ENCODE measurements at places on chromosomes 7 and 10.

DNA sequence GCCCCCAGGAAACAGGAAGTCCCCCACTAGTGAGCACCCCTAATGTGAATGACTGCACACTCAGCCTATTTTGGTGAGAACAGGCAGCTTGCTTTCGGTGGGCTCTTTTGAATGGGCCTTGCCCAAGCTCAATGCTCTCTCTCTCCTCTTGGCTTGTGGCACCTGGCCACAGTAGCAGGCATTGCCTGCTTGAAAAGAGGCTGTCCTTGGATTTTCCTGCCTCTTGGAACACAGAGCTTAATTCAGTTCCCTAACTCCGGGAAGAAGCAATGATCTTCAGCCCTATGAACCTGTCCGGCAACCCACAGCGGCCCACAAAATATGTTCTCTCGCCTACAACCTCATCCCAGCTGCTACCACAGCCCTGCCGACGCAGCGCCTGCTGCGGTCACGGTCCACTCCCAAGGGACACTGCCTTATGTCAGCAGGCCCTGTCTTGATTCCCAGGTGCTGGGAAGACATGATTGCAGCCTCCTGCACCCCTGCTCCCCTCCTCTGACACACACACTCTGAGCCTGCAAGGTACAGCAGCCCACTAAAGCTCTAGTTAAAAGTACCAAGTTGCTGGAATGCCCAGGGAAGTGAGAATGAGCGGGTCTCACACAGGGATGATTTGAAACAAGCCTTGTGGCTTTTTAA, 715.5 kb upstream of the GALNT17 start:
- no peak for DNase-seq

- peak; percentile 49 for DNase-seq
Measured at GRCh38 chr10:7408291-7409044, 2.4 kb downstream of the SFMBT2 start.

DNA sequence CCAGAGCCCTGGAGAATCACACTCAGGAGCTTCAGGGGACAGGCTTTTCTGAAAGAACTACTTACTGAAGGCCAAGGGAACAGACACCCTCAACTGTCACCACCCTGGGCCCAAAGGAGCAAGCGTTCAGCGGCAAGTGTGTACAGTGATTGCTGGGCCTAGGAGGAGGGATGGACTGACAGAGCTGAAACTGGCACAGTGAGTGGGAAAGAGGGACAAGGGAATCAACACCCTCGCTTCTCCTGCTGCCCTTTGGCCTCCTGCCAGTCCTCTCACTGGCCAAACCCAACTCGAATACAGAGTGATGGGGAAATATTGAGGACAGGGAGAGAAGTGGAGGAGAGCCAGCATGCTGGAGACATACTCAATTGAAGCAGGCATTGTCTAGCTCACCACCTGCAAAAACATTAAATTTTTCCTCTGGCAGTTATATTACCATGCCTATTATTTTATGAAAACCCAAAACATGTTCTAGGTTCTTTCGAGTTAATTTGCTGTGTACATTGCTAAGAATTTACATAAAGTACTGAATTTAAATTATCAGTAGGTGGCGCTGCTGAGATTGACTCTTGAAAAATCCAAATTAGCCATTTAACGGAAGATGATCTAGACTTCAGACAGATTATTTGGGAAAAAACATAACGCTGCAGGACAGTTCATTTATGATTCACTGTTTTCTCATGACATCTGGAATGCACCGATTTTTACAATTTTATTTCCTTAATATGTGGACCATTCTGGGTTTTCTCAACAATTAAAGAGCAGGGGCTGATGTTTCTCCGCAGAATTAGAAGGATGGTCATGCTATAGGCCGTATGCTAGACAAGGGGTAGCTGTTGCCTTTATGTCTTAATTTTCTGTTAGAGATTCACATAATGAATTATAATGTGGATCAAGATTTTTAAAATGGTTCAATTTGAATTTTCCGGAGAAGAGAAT, 14.7 kb upstream of the TMEM236 start:
- peak; percentile 47 for DNase-seq

DNA sequence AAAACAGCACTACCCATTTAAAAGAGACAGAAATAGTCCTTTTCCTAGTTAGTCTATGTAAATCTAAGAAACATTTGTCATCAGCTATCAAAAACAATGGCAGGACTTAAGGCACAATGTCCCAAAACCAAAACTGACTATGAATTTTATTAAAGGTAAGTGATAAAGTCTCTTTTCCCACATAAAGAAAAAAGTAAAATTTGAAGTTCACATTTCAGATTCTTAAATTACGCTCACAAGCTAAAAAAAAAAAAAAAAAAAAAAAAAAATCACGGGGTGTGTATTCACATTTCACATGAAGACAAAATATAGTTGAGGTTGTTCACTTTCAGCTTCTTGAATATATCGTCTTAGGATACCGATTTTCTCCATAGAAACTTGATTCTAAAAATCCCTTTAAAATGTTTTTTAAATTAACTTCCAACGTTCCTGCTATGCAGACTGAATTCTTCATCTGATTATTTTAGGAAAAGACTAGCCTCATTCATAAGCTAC, 1.6 kb downstream of the P4HA1 start:
- DNase-seq, result no peak

DNA sequence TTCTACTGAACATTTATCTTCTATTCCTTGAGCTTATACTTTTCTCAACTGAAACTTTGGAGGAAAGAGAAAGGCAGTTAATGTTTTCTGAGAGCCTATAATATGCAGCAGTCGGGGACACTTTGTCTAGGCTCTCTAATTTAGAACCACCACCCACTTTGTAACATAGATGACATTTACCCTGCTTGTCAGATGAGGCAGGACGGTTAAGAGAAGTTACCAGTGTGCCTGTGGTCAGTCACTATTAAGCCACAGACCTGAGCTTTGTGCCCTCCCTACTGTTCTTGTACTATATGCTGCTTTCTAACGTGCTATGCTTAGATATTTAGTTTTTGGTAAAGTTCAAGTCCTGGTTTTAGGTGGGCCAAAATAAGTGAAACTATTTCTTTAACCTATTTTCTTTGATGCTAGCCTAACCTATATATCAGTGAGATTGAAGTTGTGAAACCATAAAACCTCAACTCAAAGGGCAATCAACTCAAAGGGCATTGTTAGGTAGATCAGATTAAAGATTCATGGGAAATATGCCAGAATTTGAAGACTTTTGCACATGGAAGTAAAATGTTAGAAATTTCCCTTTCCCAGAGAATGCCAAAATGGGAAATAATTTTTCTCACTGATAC, 156.5 kb upstream of the AGR3 start:
- no peak for DNase-seq

DNA sequence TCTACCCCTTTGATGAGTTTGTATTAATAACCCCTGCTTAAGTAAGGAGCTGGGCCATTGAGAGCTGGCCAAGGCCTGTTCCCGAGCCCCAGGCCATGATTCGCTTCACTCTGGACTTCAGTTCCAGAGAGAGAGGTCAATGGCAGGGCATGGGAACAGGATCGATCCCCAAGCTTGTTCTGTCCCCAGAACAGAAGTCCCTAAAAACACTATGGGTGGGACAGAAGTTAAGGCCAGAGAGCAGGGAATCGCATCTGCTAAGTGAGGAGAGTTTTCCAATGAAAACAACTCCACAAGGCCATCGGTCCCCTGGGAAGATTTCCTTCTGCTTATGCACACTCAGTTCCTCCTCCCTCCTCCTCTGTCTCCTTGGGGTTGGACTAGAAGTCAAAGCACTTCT, 159.6 kb downstream of the LSM5 start:
- DNase-seq, result no peak

DNA sequence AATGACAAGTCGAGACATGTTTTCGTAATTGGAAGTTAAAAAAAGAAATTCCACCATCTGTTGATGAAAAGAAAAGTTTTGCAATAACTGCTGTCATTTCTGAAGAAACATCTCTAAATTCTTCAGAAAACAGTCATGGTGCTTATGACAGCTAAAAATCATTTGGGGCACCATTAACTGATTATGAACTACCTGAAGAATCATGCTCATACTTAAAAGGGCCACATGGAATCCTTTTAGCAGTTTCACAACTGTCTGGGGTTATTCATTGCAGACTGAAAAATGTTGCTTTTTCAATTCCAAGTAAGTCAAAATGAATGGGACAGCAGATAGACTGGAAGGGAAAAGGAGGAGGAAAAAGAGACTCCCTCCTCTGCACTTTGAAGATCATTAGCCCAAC, 134.2 kb downstream of the CHN2 start:
- DNase-seq, result no peak

DNA sequence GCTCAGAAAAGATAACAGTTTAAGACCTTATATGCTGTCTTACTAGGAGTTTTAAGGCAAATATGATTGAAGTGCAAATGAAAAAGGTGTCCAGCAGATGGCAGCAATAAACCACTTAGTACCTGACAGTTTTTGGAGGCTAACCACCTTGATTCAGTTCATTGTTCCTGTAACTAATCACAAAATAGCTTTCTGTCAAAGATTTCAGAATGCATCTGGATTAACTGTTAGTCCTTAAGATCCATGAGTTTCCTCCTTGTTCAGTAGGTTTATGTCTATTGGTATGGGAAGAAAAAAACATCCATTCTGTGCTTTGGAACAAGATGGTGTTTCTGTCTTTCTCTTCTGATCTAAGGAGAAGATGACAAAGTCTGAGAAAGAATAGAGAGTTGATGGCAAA, 46.6 kb downstream of the CCSER2 start:
- DNase-seq, result peak; percentile 72

DNA sequence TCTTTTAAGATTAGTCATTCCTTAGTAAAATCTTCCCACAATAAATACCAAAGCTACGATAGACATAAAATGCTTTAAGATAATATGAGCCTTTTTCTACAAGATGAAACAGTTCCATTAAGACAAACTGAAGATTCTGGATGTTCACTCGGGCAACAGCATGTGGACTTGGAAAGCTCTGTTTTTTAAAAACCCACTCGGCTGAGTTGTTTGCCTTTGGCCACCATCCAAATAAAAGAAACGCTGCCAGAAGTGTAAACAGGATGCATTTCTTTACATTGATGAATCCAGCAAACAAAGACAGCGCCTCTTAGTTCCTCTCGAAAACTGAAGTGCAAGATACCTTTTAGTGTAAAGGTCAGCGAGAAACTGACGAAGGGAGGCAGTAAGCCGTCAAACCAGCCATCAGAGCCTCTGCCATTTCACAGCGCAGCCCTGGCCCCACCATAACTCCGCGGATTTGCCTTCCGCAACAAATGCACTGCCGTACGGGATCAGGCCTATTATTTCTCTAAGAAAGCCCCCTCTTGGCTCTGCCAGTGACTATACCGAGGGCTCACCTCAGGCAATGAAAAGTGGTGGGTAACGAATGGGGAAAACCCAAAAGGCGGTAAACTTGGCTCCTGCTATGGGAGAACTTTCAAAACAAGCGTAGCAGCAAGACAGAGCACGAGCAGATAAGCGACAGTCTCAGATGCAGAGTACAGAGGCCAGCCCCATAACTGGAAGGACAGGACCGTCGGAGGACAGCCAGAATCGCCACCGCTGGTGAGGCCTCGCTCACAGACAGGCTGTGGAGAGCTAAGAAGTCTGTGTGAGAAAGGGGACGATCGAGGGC, 41.4 kb downstream of the GNA12 start:
- no peak for DNase-seq

DNA sequence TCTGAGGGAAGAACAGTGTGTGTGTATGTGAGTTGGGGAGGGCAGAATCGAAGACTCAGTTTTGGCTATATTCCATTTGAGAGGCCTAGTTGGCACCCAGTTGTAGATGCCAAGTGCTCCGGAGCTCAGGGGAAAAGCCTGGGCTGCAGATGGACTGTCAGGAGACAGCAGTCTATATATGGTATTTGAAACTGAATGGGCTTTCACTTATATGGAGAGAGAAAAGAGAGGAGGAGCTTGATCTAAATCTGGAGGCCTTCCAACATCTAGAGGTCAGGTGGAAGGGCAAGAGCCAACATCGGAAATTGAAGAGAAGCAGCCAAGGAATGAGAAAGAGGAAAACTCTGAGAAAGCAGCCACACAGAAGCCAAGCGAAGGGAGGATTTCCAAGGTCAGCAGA, 350.8 kb upstream of the BMPER start:
- DNase-seq, result no peak

GRCh38 chr10:12279281-12279680, 70.1 kb upstream of the CAMK1D start:
- no peak for DNase-seq

DNA sequence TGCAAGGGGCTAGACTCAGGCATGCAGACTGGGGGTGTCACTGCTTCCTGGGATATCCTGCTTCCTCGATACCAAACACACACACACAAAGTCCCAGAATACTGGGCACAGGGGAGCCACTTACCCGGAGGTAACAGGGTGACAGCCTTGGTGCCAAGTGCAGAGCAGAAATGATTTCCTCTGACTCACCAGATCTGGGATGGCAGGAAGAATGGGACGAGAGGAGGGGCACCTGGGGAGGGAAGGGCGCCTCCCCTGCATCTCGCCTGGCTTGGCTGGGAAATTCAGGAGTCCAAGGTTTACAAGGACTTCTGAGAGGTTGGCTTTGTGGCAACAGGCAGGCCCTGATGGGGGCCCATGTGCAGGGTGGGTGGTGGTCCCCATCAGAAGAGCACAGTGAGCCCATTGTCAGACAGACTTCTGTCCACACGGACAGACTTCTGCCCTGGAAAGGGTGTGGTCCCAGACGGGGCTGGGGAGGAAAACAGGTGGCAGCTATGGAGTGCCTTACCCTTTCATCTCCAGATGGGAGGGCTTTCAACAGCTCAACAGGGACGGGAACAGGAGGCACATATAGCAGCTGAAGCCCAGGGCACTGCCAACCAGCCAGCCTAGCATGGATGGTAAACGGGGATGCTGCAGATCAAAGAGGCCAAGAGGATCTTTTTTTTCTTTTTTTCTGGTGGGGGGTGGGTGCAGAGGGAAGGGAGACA, 9.7 kb upstream of the CCL24 start:
- DNase-seq, result no peak

DNA sequence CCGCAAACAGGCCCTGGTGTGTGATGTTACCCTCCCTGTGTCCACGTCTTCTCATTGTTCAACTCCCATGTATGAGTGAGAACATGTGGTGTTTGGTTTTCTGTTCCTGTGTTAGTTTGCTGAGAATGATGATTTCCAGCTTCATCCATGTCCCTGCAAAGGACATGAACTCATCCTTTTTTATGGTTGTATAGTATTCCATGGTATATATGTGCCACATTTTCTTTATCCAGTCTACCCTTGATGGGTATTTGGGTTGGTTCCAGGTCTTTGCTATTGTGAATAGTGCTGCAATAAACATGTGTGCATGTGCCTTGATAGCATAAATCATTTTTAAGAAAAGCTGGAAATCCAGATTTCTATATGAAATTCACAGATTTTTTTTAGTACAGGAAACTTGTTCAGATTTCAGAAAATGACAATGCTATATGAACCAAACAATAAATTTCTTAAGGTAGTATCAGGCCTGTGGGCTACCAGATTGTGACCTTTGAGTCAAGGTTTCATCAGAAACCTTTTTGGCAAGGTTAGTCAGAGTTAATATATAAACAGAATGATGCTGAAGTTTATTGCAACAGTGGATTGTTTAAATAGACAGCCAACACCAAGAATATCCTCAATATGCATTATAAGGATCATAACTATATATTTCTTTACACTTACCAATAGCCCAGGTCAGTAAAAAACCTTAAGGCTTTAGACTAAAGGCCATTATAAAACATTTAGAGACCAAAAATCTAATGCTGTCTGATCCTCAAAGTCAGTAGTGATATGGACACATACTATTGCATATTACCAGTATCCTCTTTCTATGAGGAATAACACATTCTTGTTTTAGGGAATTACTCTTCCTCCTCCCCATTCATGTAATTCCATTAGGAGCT, 68.7 kb upstream of the PAPSS2 start:
- DNase-seq, result no peak

- no peak for DNase-seq
Measured at GRCh38 chr7:43201912-43202311, 89.5 kb downstream of the HECW1 start.

GRCh38 chr10:36538953-36539586, 586.3 kb upstream of the ANKRD30A start:
- no peak for DNase-seq

Measured in CD4-positive, alpha-beta T cell treated with Interleukin-10 for 1 hour (primary cell).